Left ventricle myocardium inferior (tissue), 1 donor: ENCODE measurements at places on chromosomes 6 and 20.

DNA sequence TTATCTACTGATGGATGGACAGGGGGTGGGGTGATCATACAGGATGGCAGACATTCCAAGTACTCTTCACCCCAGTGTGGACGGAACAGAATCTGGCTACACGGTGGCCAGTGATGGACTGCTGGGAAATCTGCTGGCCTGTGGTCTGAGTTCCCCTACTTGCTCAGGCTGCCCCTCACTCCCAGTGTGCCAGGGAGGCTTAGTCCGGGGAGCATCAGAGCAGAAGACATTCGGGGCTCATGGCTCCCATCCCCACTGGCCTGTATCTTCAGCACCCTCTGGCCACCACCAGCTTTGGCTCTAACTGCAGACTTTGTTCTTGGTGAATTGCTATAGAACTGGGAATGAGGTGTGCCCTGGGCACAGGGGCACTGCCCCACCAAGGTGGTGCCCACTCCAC is 15.3 kb downstream of the TLDC2 start:
- DNase-seq, result no peak

DNA sequence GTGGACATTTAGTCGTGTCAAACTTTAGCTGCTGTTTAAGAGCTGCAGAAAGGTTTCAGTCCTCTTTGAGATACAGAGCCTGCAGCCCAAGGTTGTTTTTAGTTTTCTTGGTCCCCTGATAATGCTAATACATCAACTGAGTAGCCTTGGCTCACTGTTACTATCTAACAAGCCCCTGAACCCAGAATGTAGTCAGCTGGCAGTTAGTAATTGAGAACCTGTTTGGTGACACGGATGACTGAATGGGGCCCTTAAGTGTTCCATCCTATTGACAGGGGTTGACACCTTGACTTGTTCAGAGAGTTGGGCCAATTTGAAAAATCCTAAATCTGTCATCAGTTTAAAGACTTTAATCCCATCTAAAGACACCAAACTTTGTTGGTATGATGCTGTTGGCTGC is 2.8 kb downstream of the RTN4IP1 start:
- no peak for DNase-seq

DNA sequence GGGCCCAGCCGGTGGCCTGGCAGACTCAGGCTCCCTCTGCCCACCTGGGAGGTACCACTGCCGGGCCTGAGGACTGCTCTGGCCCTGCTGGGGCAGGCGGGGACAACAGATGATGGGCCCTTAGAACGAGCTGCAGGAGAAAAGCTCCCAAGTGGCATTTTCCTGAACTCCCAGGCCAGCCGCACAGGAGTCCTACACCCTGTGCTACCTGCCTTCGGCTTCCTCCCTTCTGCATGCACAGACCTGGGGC is 41.3 kb downstream of the DSTN start:
- DNase-seq, result no peak

DNA sequence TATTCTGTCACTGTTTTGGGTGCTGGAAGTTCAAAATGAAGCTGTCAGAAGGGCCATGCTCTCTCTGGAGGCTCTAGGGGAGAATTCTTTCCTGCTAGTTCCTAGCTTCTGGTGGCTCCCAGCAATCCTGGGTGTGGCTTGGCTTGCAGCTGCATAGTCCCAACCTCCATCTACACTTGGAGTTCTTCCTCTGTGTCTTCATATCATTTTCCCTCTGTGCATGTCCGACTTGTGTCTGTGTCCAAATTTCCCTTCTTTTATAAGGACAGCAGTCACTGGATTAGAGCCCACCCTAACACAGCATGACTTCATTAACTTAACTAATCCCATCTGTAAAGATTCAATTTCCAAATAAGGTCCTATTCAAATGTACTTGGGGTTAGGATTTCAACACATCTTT is 23.3 kb upstream of the ENPP1 start:
- DNase-seq, result peak; percentile 23

- DNase-seq, result no peak
Measured at GRCh38 chr6:101747716-101748115, 354.2 kb downstream of the GRIK2 start.

DNA sequence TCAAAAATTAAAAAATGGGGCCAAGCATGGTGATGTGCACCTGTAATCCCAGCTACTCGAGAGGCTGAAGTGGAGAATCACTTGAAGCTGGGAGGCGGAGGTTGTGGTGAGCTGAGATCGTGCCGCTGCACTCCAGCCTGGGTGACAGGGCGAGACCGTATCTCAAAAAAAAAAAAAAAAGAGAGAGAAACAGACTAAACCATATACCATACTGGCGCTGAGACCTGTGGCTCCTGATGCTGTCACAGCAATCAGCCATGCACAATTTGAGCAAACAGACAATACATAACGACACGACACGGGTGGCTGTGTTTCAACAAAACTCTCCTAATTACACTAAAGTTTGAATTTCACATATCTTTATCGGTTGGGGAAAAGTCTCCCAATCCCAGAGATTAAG is 14.9 kb upstream of the CBFA2T2 start:
- no peak for DNase-seq

- no peak for DNase-seq
Measured at GRCh38 chr6:114430534-114431124, 87.8 kb upstream of the HS3ST5 start.

- DNase-seq, result no peak
Measured at GRCh38 chr20:12053353-12053752, 135.7 kb downstream of the BTBD3 start.

DNA sequence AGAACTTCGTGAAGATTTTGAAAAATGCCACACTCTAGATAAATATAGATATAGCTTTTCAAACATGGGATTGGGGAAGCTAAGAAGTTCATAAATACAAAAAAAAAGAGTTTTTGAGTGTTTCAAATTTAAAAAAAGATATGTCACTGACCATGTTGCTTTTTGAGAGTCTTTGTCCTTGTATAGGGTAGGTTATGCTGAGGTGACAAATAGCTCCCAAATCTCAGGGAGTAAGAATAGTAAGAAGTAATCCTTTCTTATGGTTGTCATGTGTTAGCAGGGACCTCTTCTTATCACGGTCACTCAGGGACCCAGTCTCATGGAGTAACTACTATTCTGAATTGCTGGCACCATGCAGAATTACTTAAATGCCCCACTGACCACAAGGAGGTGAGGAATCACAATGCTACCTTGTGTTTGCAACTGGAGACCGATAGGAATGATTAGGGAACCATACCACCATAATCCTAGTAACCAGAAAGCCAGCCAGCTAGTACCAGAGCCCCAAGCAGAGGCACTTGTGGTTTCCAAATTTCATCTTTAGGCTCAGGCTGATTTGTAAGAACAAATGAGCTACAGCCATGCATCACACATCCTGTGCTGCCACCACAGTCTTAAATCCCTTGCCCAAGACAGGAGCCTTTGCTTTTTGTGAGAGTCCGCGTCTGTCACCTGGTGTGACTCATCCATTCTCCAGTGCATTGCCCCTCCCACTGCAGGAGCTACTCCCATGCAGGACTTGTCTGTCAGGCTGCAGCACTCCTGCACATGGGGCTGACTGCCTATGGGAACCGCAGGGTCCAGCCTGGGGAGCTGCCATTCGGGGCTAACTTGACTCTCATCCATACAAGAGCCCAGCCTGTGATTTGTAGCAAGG is 42.4 kb upstream of the ADGRF4 start:
- DNase-seq, result no peak

GRCh38 chr20:64092258-64093012 is 8.2 kb upstream of the LKAAEAR1 start:
- no peak for DNase-seq

GRCh38 chr20:54793291-54793992 is 318.0 kb downstream of the DOK5 start:
- no peak for DNase-seq

GRCh38 chr6:161465403-161465802 is 191.5 kb upstream of the AGPAT4 start:
- no peak for DNase-seq

DNA sequence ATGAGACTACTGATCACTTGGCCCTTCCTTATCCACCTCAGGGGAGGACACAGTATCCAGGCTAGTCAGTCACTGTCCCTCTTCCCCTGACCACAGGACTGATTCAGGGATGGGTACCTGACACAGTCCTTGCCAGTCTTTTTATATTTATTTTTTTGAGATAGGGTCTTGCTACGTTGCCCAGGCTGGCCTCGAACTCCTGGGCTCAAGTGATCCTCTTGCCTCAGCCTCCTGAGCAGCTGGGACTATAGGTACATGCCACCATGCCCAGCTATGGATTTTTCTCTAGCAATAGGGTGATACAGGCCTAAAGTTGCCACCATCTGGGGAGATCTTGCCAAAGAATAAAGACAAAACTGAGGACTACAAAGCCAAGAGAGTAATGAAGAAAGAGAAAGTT is 10.2 kb downstream of the TUBB2B start:
- no peak for DNase-seq
